ENCODE measurements at places on chromosomes 3 and 15.
A peak's percentile ranks its signal among the peaks of the same experiment; 100 is the strongest.

DNA sequence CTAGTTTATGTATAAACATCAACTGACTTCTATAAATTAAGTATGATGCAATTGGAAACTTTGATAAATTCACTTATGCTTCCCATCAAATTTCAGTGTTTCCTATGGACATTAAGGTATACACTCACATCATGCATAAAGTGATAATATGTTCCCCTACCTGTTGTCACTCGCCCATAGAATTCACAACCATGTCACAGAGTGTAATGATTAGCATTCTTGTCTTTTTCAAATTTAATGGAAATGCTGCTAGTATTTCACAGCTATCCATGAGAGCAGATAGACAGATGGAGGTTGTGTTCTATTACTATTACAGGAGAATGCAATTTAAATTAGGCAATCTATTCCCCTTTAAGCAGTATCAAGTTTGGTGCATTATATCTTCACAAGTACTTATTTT, 984 bp downstream of the PLSCR4 start:
- DNase-seq: no peak

GRCh38 chr3:112761062-112761638, 85.5 kb downstream of the CD200R1L start:
- no peak for DNase-seq

GRCh38 chr15:55829826-55830225, 86.9 kb upstream of the PRTG start:
- no peak for DNase-seq

GRCh38 chr15:85379403-85380131, 836 bp upstream of the AKAP13 start:
- peak; percentile 36 for DNase-seq

DNA sequence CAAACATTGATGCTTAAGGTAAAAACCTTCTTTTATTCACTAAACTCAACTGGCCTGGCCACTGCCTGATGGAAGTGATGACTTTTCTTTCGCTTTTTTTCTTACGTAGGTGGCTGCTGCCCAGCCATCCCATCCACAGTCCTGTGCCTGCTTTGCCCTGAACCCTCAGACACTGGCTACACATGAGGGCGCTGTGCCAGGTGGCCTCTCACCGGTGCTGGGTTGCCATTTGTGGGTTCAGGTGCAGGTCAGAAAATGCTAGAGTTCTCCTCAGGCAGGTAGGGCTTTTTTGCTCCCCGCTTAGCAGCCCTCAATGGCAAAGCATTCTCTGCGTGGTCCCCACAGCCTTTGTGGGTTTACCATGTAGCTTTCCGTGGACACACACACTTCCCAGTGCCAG, 88.3 kb upstream of the PRR23E start:
- no peak for DNase-seq

- no peak for DNase-seq
These were observed 73.7 kb upstream of the ZPLD1 start for GRCh38 chr3:102361101-102361500.

DNA sequence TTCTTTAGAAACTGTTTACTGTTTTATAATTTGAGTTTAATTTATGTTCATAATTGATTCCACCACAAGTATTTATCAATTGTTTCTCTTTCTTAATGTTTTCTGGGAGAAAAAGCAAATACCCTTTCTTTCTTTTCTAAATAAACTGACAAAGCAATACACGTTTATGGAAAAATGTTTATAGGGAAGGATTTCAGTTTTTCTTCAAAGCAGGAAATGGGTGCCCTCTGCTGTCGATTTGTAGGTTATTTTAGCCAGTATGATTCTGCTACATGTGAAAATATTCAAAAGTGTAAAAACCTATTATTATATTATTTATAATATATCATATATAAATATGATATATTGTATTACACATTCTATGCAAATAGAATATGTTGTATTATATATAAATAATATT, 921.0 kb upstream of the ROBO1 start:
- DNase-seq: no peak

- DNase-seq: peak; percentile 53
These were observed at the start of gene CCDC71 for GRCh38 chr3:49165771-49166751. Gene CCDC71 (minus strand): TSS chr3:49166331. CDS start chr3:49164208, 2,123 bp downstream.

DNA sequence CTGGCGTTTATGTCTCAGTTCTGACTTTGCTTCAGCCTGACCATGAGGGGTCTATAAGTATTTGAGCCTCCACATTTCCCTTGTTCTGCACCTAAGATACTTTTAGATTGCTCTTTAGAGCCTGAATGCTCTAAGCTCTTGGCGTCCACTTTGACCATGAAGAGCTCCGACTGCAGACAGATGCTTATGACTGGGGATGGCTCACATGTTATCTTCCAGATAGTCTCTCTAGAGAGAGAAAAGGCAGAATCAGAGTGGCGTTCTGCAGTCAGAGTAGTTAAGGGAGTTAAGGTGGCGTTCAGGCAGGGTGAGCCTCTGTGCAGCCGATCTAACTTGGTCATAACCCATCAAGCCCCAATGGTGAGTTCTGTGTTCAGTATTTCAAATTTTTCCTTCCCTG, 487.9 kb upstream of the NR2F2 start:
- DNase-seq: no peak

DNA sequence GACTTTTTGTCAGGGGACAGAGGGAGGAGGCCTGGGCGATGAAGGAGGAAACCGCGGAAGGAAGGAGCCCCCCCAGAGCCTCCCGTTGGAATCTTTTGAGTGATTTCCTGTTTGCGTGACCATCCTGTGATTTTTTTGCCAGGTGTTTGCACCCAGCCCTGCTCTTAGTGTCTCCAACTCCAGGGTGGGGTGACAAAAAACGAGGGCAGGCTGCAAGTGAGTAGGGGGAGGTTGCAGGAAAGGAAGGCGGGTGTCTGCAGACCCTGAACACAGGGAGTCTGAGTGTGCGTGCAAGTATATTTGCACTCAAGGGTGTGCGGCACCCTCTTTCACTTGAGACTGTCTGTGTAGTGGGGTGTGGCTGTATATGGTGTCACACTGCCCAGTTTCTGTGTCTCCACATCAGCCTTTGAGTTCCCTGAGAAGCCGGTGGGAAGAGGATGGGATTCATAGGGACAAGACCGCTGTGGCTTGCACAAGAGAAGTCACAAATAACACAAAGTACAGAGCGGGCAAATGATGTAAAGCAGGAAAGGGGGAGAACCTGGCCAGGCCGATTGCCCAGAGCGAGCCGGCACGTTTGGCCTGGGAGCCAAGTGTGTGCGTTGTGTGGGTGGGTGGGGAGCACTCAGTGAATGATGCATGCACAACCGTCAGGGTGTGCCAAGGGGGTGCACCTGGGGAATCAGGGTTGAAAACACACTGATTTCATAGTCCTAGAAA, 6.6 kb downstream of the ISLR2 start:
- no peak for DNase-seq

- peak; percentile 26 for DNase-seq
These were observed 1.4 kb downstream of the HTD2 start for GRCh38 chr3:58307639-58308215.

- no peak for DNase-seq
These were observed 922 bp downstream of the ADPRH start for GRCh38 chr3:119580067-119580760.

GRCh38 chr3:173652093-173652492, 254.5 kb downstream of the NLGN1 start:
- DNase-seq: no peak

DNA sequence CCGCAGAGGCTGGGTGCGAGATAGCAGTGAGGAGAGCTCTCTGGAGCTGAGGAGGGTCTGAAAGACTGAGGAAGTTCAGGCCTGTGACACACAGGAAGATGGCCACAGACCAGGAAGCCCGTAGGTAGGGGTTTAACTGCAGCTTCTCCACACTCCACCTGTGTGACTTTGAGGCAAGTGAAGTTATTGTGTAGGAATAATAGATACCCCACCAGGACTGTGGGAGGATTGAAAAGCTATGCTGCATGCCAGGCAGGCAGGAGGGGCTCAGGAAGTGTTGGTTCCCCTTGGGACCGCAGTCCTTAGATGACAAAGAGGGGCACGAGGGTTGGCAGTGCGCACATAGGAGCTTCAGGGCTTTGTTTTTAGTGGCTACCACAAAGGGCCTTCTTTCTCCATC, 50.9 kb downstream of the MAGEF1 start:
- DNase-seq: no peak

- DNase-seq: no peak
These were observed 45.8 kb downstream of the MITF start for GRCh38 chr3:69784954-69785514.

DNA sequence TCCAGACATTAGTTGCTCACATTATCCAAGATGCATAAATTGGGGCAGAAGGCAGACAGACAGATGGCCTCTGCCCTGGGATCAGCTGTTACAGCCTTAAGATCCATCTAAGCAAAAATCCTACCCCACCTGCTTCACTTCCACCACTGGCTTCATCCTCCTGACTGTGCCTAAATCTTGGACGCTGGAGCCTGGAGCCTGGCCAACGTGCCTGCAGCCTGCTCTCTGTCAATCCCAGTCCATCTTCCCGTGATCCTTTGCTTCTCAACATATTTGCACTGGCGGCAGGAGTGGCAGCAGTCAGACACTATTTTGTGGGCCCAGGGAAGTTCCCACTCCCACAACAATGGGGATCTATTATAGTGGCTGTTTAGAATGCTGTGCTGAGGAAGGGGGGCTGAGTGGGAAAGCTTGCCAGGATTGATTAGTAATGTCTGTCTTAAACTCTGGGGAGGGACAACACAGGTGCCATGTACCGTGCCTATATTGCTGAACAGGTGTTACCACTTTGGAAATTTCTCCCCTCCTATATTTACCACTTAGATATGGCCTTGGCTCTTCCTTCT, 121.2 kb downstream of the MEGF11 start:
- DNase-seq: no peak

- no peak for DNase-seq
These were observed 87.4 kb downstream of the RAD18 start for GRCh38 chr3:8875836-8876235.

DNA sequence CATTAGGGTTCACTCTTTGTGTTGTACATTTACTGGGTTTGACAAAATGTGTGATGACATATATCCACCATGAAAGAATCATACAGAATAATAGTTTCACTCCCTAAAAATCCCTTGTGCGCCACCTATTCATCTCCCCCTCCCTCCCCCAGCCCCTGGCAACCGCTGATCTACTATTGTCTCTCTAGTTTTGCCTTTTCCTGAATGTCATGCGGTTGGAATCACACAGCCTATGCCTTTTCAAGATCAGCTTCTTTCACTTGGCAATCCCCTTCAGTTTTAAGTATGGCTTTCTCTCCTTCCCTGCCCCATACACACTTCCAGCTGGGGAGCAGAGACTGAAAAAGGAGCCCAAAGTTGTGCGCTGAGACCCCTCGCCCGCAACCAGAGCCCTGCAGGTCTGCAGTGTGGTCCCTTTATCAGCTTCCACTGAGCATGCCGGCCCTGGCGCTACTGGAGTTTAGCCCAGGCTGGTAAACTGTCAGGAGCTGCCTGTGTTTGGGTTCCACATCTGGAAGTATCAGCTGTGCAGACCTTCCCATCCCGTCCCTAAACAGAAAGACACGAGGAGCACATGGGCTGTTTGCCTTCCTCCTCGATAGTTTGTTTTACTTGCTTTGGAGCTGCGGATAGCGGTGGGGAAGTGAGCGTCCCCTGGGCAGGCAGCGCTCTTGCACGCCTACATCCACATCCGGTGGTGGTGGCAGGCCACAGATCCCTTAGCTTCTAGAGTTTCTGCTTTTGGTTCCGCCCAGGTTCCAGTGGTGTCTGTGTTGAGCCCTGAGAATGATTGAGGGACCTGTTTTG, 12.3 kb downstream of the BOC start:
- no peak for DNase-seq

- DNase-seq: no peak
These were observed 198.7 kb upstream of the PFN2 start for GRCh38 chr3:150169330-150169940.

DNA sequence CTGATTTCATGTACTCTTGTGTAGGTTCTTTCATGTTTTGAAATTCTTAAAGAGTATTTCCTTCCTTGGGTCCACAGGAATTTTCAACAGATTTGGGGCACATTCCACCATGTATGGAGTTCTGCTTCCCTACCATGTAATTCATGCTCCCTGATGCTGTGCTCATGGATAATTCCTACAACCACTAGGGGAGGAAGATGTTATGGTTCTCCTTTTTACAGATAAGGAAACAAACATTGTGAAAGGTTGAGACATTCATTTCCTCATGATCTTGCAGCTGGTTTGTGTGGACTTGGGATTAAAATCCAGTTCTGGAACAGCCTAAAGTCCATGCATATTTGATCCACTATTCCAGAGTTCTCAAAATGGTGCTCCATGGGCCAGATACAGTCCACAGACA, 174.9 kb upstream of the FRMD4B start:
- no peak for DNase-seq

- DNase-seq: no peak
These were observed 7.0 kb upstream of the USP4 start for GRCh38 chr3:49346797-49347251.

GRCh38 chr3:115186351-115187148, 39.5 kb upstream of the ZBTB20 start:
- no peak for DNase-seq

- no peak for DNase-seq
These were observed 36.0 kb downstream of the RFTN1 start for GRCh38 chr3:16477521-16477920.

- DNase-seq: no peak
These were observed 10.0 kb downstream of the WNT7A start for GRCh38 chr3:13869761-13870343.

Data from effector CD4-positive, alpha-beta T cell (primary cell).